ENCODE measurements at places on chromosomes 1 and 21.
A peak's percentile ranks its signal among the peaks of the same experiment; 100 is the strongest.

DNA sequence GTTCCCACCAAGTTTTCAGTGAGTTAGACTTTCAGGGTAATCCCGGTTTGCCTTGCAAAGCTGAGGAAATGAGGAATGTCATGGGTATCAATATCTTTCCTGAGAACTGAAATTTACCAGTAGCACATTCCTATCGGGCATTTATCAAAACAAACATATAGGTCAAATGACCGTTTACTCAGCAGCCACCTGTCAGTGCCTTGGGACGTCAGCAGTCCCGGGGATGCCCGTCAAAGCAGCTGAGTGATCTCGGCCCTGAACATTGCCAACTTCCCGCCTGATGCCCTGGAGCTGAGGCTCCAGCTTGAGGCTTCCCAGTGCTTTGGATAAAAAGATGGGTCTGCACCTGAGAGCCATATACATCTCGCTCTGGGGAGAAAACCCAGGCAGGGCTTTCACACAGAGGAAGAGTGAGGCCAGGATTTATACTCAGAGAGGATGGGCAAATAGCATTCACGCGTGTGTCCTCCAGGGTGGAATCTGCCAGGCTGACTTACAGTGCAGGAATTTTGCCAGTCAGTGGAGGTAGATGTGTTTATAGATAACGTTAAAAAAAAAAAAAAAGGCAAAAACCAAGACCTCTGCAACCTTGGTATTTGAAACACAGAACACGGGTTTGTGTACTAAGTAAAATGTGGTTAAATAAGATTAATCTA is 435.7 kb upstream of the VAMP3 start:
- no peak for DNase-seq

GRCh38 chr1:236980673-236981072 is 23.6 kb downstream of the MT1HL1 start:
- DNase-seq, result no peak

- DNase-seq, result no peak
Measured at GRCh38 chr1:209641832-209642172, 10.4 kb downstream of the LAMB3 start.

GRCh38 chr1:23799570-23800399 is 769 bp downstream of the GALE start:
- no peak for DNase-seq

- no peak for DNase-seq
Measured at GRCh38 chr1:218778257-218779126, 395.2 kb upstream of the LYPLAL1 start.

DNA sequence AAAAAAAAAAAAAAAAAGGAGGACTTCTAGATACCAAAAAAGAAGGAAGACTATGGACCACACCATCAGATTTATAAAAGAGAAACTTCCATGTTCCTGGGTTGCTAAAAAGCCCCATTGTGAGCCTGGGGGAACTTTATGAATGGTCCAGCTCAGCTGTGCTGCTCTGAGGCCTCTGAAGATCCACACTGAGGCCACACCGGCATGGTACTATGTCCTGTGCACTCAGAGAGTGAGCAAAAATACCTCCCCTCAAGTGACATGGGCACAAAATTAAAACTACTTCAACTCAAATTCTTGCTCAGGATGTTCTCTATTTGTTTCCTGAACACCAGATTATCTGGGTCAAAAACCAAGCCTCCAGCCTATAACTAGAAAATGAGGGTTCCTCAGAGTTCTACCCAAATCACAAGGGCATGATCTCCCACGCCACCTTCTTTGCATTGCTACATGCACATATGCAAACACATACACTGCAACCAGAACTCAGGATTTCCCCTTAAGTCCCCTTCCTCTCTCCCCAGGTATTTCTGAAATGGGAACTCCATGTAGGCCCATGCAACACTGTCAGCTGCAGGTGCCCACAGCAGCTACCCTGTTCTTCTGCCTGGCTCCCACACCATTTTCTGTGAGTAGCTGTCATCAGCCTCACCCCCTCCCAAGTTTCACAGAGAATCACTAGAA is 94.4 kb downstream of the SH3GLB1 start:
- DNase-seq, result no peak

DNA sequence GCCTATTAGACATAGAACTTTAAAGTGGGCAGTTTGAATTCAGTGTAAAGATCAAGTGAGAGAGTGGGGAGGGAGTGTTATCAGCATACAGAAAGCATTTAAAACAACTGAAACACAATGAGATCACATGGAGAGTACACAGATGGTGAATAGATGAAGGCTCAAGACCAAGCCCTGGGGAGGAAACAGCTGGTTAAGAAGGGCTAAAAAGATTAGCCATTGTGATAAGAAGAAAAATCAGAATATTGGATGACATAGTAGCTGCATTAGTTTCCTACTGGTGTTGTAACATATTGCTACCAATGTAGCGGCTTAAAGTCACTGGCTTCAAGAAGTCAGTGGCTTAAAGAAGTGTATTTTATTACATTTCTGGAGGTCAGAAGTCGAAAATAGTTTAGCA is 443.4 kb upstream of the RGS18 start:
- peak; percentile 91 for DNase-seq

DNA sequence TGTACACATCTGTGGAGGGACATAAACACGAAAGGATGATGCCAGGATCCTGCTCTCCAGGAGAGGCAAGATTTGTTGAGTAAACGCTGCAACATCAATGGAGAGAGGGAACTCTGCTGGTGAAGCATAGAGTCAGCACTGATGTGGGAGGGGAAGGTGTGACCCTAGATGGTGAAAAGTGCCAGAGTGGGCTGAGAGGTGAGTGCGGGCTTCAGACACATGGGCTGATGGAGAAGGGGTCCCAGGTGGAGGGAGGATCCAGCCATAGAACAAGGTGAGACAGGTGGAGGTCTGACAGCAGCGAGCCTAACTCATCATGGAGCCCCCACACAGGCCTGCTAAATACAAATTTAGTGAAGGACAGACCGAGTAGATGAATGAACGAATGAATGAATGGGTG is 9.7 kb downstream of the RD3 start:
- no peak for DNase-seq

- DNase-seq, result no peak
Measured at GRCh38 chr1:17586172-17586964, 46.9 kb downstream of the ARHGEF10L start.

DNA sequence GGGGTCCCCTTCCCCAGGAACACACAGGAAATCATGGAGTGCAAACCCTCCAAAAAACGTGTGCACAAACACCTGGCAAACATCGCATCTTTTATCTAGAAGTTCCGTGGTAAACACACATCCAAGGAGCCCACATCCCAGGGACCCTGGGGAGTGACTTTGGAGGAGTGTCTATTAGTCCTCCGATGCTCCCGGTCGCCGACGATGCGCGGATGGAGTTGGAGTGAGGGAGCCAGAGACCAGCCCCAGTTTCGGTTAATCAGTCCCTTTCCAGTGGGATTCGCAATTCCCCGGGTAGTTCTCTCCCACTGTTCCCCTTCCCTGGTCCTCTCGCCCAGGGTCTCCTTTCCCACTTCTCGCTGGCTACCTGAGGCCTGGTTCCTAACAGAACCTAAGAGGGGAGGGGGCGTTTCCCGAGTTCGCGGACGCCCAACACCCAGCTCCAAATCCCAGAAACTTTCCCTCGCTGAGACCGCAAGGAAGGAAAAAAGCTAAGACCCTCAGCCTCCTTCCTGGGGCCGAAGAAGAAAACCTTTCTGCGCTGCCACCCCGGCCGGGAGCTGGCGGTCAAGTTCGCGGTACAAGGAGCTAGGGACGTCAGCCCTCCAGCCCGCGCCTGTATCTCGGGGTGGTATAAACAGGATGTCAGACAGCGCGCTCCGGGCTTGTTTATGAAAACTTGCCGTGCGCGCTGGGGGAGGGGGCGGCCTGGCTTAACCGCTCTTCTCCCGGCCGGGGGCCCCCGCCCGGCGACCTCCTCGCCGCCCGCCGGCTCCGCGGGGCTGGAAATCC is 787 bp downstream of the JAK1 start:
- no peak for DNase-seq

DNA sequence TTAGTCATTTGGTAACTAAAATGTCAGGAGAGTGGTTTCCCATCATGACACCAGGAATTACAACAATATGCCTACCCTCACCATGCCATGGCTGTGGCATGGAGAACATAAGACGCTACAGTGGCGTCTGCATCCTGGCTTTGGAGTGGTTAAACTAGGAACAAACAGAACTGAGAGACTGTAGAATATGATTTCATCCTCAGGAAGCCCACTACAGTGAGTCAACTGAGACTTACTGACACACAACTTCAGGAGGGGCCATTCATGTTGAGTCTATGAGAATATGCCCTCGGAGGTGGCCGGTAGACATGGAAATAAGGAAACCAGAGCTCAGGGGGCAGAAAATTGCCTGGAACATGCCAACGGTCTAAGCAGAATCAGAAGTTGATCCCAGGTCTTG is 5.9 kb upstream of the BACE2 start:
- DNase-seq, result no peak

- peak; percentile 59 for DNase-seq
Measured at GRCh38 chr1:200029035-200029821, 1.7 kb downstream of the NR5A2 start.

DNA sequence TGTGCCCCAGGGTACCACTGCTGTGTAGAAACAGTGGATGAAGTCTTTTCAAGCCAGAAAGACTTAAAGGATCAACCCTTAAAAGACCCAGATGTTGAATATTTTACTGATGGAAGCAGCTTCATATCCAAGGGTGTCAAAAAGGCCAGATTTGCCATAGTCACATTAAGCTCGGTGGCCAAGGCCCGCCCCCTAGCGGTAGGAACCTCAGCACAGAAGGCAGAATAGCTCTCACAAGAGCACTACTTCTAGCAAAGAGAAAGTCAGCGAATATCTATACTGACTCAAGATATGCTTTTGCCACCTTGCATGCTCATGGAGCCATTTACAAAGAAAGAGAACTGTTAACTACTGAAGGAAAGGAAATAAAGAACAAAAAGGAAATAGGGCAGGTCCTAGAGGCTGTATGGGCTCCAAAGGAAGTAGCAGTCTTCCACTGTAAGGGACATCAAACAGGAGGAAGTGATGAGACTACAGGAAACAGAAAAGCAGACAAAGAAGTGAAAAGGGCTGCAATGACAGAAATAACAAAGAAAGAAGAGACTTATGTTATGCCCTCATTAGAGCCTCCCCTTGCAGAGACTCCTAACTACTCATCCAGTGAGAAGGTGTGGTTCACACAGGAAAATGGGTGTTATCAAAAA is 90.5 kb downstream of the LIPI start:
- peak; percentile 6 for DNase-seq

DNA sequence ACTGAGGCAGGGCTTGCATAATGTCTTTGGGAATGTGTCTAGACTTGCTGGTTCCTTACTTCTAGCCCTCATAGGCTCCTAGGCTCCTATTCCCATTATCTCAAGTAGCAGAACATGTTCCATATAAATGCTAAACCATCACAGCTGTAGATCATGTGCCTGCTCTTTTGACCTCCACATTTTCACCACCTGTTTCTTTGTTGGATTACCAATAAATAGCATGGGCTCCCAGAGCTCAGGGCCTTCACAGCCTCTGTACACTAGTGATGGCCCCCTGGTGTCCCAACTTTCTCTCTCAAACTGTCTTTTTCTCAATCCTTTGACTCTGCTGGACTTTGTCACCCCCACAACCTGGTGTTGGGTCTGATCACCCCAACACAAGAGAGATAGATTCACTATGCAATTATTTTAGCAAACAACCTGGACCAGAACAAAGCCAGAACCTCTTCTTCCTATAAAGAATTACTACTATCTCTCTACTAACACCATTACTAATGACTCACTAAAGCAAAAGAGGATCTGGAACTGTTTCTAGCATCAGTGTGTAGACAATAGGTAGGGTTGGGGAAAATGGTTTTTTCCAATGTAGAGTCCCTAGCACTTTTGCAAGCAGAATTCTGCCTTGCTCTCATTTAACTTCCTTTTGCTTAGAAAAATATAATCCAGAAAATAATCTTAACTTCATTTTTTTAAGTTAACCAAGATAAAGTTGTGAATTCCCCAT is 51.7 kb downstream of the WLS start:
- no peak for DNase-seq

- DNase-seq, result no peak
Measured at GRCh38 chr21:42040411-42041180, 30.4 kb upstream of the ZBTB21 start.

All from NCI-H524 (cell line).